ENCODE measurements at places on chromosomes 6 and 20. TPM values are rescaled to one million over a fixed set of nuclear protein-coding genes. Genes with fewer than 3 reads are reported as not detected.

GRCh38 chr6:14748679-14749078 is 497.2 kb upstream of the JARID2 start:
- H3K27ac ChIP-seq, result no peak overlapping the region
- H3K36me3 ChIP-seq, result no peaks in the 10 kb centered on the region
- H3K27me3 ChIP-seq, result no peaks in the 10 kb centered on the region
- DNase-seq, result no peak
- peaks cover 16% of the 10 kb centered on the region for H3K4me1 ChIP-seq
- no peak overlapping the region for H3K4me3 ChIP-seq

GRCh38 chr20:22830138-22830537 is 205.0 kb upstream of the SSTR4 start:
- no peak overlapping the region for H3K4me3 ChIP-seq
- no peaks in the 10 kb centered on the region for H3K4me1 ChIP-seq
- no peaks in the 10 kb centered on the region for H3K36me3 ChIP-seq
- no peak overlapping the region for H3K27ac ChIP-seq
- no peak for DNase-seq

DNA sequence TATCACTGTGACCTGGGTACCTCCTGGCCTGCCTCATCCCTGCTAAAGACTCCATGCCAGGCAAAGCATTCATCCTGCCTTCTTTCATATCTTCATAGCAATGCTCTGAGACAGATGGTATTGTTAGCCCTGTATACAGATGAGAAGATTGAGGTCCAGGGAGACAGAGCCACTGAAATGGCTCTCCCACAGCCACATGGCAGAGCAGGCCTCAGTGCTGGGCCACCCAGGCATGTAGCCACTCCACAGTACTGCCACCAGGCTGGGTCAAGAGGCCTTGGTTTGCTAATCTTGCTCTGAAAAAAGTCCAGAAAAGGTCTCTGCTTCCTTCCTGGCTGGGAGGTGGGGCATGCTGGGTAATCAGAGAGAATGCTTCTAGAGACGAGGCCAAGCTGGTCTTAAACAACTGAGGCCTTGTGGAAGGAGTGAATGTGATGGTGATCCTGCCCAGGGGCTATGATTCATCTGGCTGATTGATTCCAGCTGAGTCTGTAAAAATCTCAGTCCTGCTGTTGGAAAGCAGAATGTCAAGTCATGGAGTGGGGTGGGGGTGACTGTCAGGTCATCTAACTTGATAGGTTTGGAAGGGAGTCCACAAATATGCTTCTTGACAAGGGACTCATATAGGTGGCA is 29.8 kb downstream of the HM13 start:
- no peaks in the 10 kb centered on the region for H3K36me3 ChIP-seq
- H3K27me3 ChIP-seq, result no peaks in the 10 kb centered on the region
- peaks cover 11% of the 10 kb centered on the region for H3K4me1 ChIP-seq
- DNase-seq, result no peak
- no peak overlapping the region for H3K27ac ChIP-seq

DNA sequence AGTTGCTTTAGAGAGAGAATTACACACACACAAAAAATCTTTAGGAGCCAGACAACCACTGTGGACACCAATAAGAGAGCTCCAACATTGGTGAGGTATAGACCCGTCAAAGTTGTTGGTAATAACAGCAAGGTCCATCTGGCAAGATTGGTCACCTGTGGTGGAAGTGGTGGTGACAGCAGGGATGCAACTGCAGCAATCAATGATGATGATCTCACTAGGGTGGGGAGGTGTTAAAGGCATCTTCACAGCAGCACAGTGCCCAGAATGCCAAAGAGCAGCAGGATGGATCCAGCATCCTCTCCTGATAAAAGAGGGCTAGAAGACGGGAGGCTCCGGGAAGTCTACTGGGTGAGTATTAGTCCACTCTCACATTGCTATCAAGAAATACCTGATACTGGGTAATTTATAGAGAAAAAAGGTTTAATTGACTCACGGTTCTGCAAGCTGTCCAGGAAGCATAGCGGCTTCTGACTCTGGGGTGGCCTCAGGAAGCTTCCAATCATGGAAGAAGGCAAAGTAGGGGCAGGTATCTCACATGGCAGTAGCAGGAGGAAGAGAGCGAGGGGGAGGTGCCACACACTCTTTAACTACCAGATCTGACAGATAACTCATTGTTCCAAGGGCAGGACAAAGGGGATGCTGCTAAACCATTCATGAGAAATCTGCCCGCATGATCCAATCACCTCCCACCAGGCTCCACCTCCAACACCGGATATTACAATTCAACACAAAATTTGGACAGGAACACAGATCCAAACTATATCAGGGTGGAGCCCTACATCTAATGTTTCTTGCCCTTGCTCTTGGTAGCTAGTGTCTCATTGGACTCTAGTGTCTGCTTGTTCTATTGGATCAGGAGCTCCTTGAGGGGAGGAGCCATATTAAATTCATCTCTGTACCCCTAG is 48.9 kb downstream of the KLHL31 start:
- H3K36me3 ChIP-seq, result no peaks in the 10 kb centered on the region
- H3K27ac ChIP-seq, result no peak overlapping the region
- no peaks in the 10 kb centered on the region for H3K27me3 ChIP-seq
- DNase-seq, result no peak

DNA sequence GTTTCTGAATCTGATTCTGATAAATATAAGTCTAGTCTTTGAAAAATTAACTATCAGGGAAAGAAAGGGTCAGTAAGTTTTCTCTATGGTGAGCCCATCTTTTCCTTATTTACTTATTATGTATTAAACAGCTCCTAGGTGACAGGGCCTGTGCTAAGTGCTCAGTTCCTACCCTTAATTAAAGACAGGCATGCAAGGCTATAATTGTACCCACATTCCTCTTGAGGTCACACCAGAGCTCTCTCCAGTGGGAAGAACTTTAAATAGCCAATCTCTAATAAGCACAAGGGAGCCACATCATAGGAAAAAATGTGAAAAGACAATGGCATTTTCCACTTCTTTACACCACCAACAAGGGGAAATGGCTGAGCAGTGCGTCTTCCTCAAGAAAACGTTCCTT is 421.8 kb upstream of the SLC35B3 start:
- no peak overlapping the region for H3K27ac ChIP-seq
- H3K27me3 ChIP-seq, result no peaks in the 10 kb centered on the region
- no peaks in the 10 kb centered on the region for H3K4me1 ChIP-seq
- H3K4me3 ChIP-seq, result no peak overlapping the region
- H3K36me3 ChIP-seq, result no peaks in the 10 kb centered on the region

DNA sequence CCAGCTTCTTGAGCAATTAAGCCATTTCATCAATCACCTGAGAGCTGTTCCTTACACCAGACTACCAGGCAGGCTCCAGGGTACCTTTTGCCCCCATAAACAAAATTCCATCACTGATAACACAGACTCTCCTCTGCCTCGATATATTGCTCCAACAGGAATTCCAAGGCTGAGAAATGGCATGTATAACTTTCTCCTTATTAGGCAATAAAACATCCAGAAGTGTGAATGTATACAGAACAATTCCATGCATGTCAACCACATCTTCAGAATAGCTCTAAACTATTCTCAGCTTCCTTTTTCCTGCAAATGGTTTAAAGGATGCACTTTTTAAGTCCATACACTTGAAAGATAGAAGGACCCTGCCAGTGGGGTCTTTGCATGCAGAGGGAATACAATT is 73.8 kb downstream of the EDN3 start:
- no peaks in the 10 kb centered on the region for H3K4me1 ChIP-seq
- no peak for DNase-seq
- no peak overlapping the region for H3K4me3 ChIP-seq

Gene POPDC3
- 8.2 TPM for total RNA-seq

DNA sequence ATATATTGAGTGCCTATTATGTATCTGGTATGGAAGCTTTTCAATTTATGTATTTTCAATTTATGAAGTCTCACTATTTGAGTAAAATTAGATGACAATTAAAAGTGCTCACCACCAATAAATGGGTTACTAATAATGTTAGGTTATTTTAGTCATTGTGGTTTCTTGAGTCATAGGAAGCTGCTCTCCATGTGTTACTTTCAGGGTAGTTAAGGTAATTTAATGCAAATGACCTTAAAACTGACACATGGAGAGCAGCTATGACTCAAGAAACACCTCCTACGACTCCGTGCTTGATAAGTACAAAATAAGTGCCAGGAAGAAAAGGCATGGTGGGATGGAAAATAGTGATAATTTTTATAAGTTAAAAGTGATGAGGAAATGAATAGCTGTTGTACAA is 16.5 kb upstream of the TINAG start:
- no peak for DNase-seq
- no peaks in the 10 kb centered on the region for H3K27me3 ChIP-seq
- no peaks in the 10 kb centered on the region for H3K4me1 ChIP-seq
- no peak overlapping the region for H3K27ac ChIP-seq
- H3K4me3 ChIP-seq, result no peak overlapping the region
- H3K36me3 ChIP-seq, result no peaks in the 10 kb centered on the region

Measured in neural progenitor cell (in vitro differentiated cells).